ENCODE measurements at places on chromosomes 7 and 10. TPM values are rescaled to one million over a fixed set of nuclear protein-coding genes. Genes with fewer than 3 reads are reported as not detected.

The HMX2 gene
- polyA plus RNA-seq, result not detected

The SEMA3A gene
- not detected for polyA plus RNA-seq

The CRYGN gene
- not detected for polyA plus RNA-seq

The MRC1 gene
- polyA plus RNA-seq, result not detected

The FGF8 gene
- polyA plus RNA-seq, result not detected

The ZPBP gene
- polyA plus RNA-seq, result not detected

The ODAD2 gene
- not detected for polyA plus RNA-seq

The TMEM229A gene
- not detected for polyA plus RNA-seq

GRCh38 chr7:713139-713457, 13.4 kb upstream of the DNAAF5 start:
- no peak for DNase-seq
- peaks cover 11% of the 10 kb centered on the region for H3K4me1 ChIP-seq
- peak overlapping the region; percentile 60 for H3K4me3 ChIP-seq
- peaks cover 18% of the 10 kb centered on the region for H3K36me3 ChIP-seq
- no peak overlapping the region for H3K27ac ChIP-seq
- peaks cover 8% of the 10 kb centered on the region for H3K27me3 ChIP-seq

- peaks cover 18% of the 10 kb centered on the region for H3K27me3 ChIP-seq
- H3K36me3 ChIP-seq, result no peaks in the 10 kb centered on the region
- H3K4me1 ChIP-seq, result no peaks in the 10 kb centered on the region
- no peak for DNase-seq
- no peak overlapping the region for H3K27ac ChIP-seq
Measured at GRCh38 chr10:126160971-126161630, 227.2 kb downstream of the ADAM12 start.

DNA sequence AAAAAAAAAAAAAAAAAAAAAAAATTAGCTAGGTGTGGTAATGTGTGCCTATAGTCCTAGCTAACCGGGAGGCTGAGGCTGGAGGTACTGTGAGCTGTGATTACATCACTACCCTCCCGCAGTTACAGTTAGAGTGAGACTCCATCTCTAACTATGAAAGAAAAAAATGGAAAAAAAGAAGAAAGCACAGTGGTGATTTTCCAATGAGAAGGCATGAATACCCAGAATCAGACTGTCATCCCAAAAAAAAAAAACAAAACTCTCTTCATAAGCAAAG, 269.9 kb upstream of the MKLN1 start:
- H3K36me3 ChIP-seq, result peaks cover 16% of the 10 kb centered on the region
- no peaks in the 10 kb centered on the region for H3K27me3 ChIP-seq
- H3K27ac ChIP-seq, result peak overlapping the region; percentile 100

- peaks cover 35% of the 10 kb centered on the region for H3K4me1 ChIP-seq
- H3K36me3 ChIP-seq, result no peaks in the 10 kb centered on the region
- no peaks in the 10 kb centered on the region for H3K27me3 ChIP-seq
- DNase-seq, result no peak
Measured at GRCh38 chr10:119597405-119598186, 832 bp upstream of the TIAL1 start.

- no peak overlapping the region for H3K4me3 ChIP-seq
- peaks cover 65% of the 10 kb centered on the region for H3K4me1 ChIP-seq
- no peaks in the 10 kb centered on the region for H3K27me3 ChIP-seq
- DNase-seq, result no peak
- H3K27ac ChIP-seq, result peak overlapping the region; percentile 26
Measured at GRCh38 chr7:2247141-2247995, 5.3 kb downstream of the NUDT1 start.

GRCh38 chr10:30784524-30784896, 155.0 kb upstream of the LYZL2 start:
- peaks cover 20% of the 10 kb centered on the region for H3K27me3 ChIP-seq
- H3K4me1 ChIP-seq, result peaks cover 10% of the 10 kb centered on the region
- DNase-seq, result no peak
- no peak overlapping the region for H3K27ac ChIP-seq

DNA sequence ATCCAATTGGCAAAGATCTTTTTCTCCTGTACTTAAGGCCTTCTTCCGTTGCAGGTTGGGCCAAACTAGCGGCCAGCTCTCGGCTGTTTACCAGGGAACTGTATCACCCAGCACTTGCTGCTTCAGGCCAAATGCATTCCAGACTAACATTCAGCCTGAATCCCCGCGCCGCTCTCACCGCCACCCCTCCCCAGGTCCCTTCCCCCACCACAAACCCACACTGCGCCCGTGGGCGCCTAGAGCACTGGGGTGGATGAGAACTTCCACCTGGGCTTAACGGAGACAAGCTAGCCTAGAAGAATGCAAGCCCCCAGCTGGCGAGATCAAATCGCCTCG, 676 bp downstream of the TCAF1 start:
- no peaks in the 10 kb centered on the region for H3K36me3 ChIP-seq
- H3K27me3 ChIP-seq, result peaks cover 6% of the 10 kb centered on the region
- DNase-seq, result no peak
- peak overlapping the region; percentile 94 for H3K4me3 ChIP-seq
- peak overlapping the region; percentile 83 for H3K27ac ChIP-seq

DNA sequence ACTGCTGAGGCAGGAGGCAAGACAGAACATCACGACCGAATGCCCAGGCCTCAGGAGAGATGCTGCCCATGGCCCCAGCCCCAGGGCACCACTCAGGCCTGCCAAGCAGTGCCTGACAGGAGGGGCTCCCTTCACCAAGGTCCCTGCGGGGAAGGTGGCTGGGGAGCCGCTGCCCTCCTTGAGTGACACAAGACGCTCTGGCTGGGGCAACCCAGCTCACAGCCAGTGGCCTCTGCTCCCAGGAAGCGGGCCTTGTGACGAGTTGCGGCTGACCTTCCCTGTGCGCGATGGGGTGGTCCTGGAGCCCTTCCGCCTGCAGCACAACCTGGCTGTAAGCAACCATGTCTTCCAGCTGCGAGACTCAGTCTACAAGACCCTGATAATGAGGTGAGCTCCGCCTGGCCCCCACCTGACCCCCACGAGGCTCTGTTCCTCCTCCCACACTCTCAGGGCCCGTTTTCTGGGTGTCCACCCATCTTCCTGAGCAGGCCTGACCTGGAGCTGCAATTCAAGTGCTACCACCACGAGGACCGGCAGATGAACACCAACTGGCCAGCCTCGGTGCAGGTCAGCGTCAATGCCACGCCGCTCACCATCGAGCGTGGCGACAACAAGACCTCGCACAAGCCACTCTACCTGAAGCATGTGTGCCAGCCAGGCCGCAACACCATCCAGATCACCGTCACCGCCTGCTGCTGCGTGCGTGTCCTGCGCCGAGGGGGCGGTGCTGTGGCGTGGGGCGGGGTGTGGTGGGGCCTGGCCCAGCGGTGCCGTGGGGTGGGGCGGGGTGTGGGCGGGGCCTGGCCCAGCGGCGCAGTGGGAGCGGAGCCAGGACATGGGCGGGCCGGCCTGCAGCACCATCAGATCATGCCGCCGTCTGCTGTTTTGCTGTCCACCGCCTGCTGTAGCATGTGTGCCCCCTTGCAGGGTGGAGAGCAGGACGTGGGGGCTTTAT, 12.8 kb downstream of the ZMIZ2 start:
- no peak for DNase-seq
- no peak overlapping the region for H3K4me3 ChIP-seq
- H3K27ac ChIP-seq, result no peak overlapping the region
- H3K27me3 ChIP-seq, result no peaks in the 10 kb centered on the region

- no peak for DNase-seq
- H3K4me1 ChIP-seq, result no peaks in the 10 kb centered on the region
- no peaks in the 10 kb centered on the region for H3K36me3 ChIP-seq
- no peak overlapping the region for H3K4me3 ChIP-seq
Measured at GRCh38 chr10:121332829-121333765, 265.1 kb downstream of the FGFR2 start.

GRCh38 chr10:15609246-15609645, 110.5 kb downstream of the ITGA8 start:
- H3K4me3 ChIP-seq, result no peak overlapping the region
- no peaks in the 10 kb centered on the region for H3K4me1 ChIP-seq
- H3K36me3 ChIP-seq, result no peaks in the 10 kb centered on the region
- H3K27ac ChIP-seq, result no peak overlapping the region
- no peaks in the 10 kb centered on the region for H3K27me3 ChIP-seq

DNA sequence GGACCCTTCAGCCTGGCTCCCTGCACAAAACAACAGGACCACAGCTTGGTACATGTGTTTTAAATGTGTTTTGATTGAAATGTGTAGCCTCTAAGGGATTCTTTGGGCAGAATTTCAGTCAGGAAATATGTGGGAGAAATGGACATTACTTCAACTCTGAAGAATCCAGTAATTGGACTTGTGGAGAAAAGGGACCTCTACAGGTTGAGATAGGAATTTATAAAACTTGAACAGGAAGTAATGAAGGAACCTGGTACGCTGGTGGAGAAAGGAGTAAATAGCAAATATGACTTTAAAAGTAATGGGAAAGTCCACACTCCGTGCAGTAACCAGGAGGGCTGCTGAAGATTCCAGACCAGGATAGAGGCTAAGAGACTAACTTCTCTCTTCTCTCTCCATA, 220.5 kb downstream of the LHFPL3 start:
- H3K4me3 ChIP-seq, result no peak overlapping the region
- no peaks in the 10 kb centered on the region for H3K4me1 ChIP-seq
- H3K27me3 ChIP-seq, result peaks cover 3% of the 10 kb centered on the region
- DNase-seq, result no peak

DNA sequence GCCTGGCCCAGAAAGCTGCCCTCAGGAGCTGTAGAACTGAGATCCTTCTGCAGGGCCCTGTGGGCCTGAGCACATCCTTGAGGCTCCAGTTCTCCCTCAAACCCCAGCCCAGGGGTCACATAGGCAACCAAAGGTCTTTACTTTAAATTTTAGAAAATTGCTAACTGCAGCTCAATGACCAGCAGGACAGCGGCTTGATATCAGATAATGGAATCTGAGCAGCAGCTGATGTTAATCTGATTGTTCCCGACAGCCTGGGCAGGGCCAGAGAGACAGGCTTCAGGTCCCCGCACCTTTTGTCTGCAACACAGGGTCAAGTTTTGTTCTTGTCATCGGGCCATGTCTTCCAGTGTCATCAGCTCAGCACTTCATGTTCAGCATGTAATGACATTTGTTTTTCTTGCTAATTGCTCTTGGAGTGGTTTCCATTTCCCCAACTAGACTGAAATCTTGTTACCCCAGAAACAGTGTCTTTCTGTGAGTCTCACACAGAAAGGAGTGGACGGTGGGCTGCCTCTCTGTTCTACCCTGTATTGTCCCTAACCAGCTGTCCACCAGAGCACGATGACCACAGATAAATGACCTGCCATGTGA, 91.0 kb downstream of the PAXIP1 start:
- no peak overlapping the region for H3K27ac ChIP-seq
- peak overlapping the region; percentile 34 for H3K4me3 ChIP-seq
- H3K36me3 ChIP-seq, result peaks cover 4% of the 10 kb centered on the region
- peaks cover 9% of the 10 kb centered on the region for H3K4me1 ChIP-seq

DNA sequence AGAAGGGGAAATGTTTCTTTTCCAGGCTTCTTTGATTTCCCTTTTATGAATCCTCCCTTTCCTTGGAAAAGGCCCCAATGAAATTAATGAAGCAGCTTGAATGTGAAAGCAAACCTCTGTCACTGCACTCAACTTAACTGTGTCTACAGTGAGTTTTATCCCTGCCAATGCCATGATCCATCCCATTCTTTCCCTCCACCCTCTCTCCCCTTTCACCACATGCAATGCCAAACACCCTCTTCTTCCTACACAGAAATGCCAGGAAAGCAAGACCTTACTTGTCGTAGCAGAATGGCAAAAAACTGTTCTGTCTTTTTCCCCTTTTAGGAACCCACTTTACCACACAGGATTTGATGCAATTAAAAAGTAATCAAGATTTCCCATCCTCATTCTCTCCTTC, 47.3 kb upstream of the TRIL start:
- H3K4me3 ChIP-seq, result no peak overlapping the region
- peaks cover 18% of the 10 kb centered on the region for H3K27me3 ChIP-seq
- H3K27ac ChIP-seq, result no peak overlapping the region
- DNase-seq, result no peak
- H3K4me1 ChIP-seq, result no peaks in the 10 kb centered on the region

DNA sequence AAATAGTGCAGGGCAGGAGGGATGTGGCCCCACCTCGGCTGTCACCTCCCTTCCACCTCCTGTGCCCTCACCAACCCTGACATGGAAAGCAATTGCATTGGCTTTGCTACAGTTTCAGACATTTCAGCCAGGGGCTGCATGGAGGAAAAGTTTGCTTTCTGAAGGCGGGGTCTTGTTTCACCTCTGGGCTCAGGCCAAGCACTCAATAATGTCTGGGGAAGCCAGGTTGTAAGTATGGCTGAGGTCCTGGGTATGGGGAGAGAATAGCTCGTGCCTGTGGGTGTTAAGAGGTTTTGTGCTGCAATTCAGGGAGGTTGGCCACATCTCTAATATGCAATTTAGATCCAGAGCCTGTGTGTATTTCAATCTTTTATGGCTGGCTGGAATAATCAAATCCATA, 238.4 kb upstream of the MKI67 start:
- no peak for DNase-seq
- H3K4me1 ChIP-seq, result no peaks in the 10 kb centered on the region
- H3K27ac ChIP-seq, result no peak overlapping the region

GRCh38 chr10:16439295-16439694, 2.5 kb downstream of the PTER start:
- H3K36me3 ChIP-seq, result no peaks in the 10 kb centered on the region
- no peak for DNase-seq
- peaks cover 45% of the 10 kb centered on the region for H3K4me1 ChIP-seq
- H3K4me3 ChIP-seq, result no peak overlapping the region
- H3K27me3 ChIP-seq, result peaks cover 3% of the 10 kb centered on the region
